A375 (cell line): ENCODE measurements at places on chromosomes 1 and 21. TPM values are rescaled to one million over a fixed set of nuclear protein-coding genes. Genes with fewer than 3 reads are reported as not detected.

FAM151A gene
- not detected in 2 replicates for total RNA-seq

DPT gene
- total RNA-seq, result not detected in 2 replicates

MTARC1 gene
- total RNA-seq, result 0.16 and 0.19 TPM in 2 replicates

CR2 gene
- not detected in 2 replicates for total RNA-seq

LCE1C gene
- not detected in 2 replicates for total RNA-seq

ARMH1 gene
- not detected in 2 replicates for total RNA-seq

XCL1 gene
- 0.49 and 0.98 TPM in 2 replicates for total RNA-seq

ARHGAP29 gene
- 20.2 and 24.3 TPM in 2 replicates for total RNA-seq

TSPAN1 gene
- 1.3 TPM in 1 of 2 replicates, not detected in the other for total RNA-seq

IFNLR1 gene
- 2.0 and 2.2 TPM in 2 replicates for total RNA-seq

MRAP gene
- not detected in 2 replicates for total RNA-seq

KIAA1614 gene
- total RNA-seq, result 0.08 and 0.15 TPM in 2 replicates

CYP4B1 gene
- total RNA-seq, result not detected in 2 replicates

AMY2A gene
- not detected in 2 replicates for total RNA-seq

LCE1E gene
- total RNA-seq, result not detected in 2 replicates

TCP10L gene
- total RNA-seq, result 0.34 and 1.3 TPM in 2 replicates

SYPL2 gene
- 0.29 and 0.30 TPM in 2 replicates for total RNA-seq

DMBX1 gene
- total RNA-seq, result 0.19 TPM in 1 of 2 replicates, not detected in the other

TDRD5 gene
- 0.04 and 0.40 TPM in 2 replicates for total RNA-seq

PERM1 gene
- 0.27 and 0.38 TPM in 2 replicates for total RNA-seq

PRKCZ gene
- 29.8 and 40.1 TPM in 2 replicates for total RNA-seq

DAB1 gene
- total RNA-seq, result not detected in 2 replicates

ITLN2 gene
- total RNA-seq, result 0.15 TPM in 1 of 2 replicates, not detected in the other

SLC19A1 gene
- 18.7 and 19.8 TPM in 2 replicates for total RNA-seq

ALX3 gene
- not detected in 2 replicates for total RNA-seq
